ENCODE measurements at places on chromosomes 7 and 10.

DNA sequence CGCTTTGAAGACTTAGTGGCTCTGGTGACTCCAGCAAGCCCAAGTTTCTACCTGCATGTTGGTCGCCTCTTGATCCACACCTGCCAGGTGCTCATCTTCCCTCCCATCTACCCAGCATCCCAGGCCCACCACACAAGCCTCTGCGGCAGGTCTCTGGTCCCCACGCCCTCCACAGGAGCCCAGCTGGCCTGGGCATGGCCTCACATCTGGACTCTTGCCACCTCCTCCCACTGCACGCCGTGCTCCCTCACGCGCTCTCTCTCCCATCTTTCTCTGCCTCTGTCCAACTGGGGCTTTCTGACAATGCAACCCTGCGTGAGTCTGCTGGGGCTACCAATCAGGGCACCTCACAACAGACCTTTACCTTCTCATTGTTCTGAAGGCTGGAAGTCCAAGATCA is 50.2 kb upstream of the FGFR2 start:
- DNase-seq, result no peak

DNA sequence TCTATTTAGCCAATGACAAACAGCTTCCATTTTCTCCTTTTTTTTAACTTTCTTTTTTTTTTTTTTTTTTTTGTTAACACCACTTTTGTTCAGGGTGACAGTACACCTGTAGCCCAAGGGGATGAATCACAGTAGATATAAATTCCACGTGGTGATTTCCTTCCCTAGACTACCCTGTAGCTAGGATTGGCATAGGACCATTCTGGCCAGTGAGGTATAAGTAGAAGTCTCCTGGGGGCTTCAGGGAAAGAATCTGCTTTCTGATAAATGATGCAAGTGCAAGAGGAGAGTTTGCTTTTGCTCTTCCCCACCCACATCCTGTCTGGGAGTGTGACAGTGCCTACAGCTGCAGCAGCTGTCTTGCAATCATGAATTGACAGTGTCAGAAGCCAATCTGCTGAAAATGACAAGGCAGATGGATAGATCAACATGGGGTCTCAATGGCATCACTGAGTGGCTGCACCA is 63.2 kb upstream of the TOMM7 start:
- DNase-seq, result no peak

DNA sequence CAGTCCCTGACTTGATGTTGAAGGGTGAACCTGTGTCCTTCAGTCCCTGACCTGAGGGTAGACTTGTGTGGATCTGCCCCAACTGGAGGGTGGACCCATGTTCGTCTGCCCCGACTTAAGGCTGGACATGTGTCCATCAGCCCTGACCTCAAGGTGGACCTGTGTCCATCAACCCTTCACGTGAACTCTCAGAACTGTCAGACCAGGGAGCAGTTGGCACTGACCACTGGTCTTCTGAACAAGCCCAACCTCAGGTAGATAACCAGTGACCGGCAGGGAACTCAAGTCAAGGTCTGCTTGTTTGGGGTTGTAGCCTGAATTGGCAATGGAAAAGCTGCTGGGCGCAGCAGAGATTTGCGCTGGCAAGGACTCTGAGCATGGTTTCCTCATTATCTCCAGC is 96.5 kb downstream of the ADCY1 start:
- no peak for DNase-seq

- DNase-seq, result no peak
Measured at GRCh38 chr10:86970162-86970981, 2.1 kb downstream of the ADIRF start.

DNA sequence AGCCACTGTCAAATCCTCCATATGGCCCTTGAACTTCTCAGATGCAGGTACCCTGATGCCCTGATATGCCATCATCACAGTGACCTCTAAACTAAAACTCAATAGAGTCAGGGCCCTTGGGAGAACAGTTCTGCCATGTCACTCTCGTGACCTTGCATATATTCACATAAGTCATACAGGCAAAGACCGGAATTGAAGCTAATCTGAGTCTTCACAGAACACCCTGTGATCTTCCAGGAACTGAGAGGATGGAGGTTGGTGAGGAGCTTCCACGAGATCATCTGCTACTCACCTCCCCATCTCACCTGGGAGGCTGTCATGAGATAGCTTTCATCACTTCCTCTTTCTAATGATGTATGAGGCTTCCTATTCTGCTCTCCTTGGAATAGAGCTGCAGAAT is 228.7 kb upstream of the CCDC6 start:
- no peak for DNase-seq

- DNase-seq, result no peak
Measured at GRCh38 chr10:114647545-114648138, 10.4 kb downstream of the ABLIM1 start.

DNA sequence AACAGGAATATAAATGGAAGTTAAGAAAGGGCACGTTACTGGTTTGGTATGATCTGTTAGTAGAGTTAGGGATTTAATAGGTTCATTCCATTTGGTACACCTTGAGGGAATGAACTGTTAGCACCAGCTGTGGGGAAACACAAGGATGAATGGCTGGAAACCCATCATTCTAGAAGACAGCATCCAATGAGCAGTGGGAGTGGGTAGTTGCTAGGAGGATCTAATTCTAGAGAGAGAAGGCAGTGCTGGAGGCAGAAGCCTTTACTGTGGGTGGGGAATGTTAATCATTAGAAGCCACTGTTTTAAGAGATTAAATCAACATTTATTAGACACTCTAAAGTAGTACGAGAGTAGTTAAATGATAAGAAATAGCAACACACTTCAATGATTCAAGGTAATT is 15.5 kb upstream of the GPR15LG start:
- DNase-seq, result no peak

DNA sequence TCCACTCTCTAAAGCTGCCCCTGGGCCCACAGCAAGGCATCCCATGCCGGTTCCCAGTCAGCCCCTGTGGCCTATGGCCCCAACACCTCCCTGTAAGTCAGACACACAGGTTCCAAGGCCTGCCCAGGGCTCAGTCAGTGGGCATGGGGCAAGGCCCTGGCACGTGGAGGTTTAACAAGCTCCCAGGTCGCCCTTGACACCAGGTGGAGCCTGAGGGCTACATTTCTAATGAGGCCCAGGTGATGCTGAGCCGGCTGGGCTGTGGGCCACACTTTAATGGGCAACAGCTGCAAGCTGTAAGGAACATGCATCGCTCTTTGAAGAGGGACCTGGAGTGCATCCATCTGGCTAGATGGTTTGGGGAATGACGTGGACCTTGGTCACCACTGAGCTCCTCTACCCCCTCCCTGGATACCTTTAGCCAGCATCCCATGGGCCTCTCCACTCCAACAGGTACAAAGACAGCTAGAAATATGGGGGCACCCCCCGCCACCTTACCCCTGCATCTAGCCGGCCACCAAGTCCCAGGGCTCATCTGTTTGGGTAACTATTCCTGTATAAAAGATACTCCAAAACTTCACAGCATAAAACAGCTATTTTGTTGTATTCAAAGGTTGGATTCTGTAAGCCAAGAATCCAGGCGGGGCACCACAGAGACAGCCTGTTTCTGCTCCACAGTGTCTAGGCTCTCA is 122.5 kb downstream of the OAT start:
- DNase-seq, result peak; percentile 50

- no peak for DNase-seq
Measured at GRCh38 chr10:46077731-46078413, 31.8 kb upstream of the MSMB start.

DNA sequence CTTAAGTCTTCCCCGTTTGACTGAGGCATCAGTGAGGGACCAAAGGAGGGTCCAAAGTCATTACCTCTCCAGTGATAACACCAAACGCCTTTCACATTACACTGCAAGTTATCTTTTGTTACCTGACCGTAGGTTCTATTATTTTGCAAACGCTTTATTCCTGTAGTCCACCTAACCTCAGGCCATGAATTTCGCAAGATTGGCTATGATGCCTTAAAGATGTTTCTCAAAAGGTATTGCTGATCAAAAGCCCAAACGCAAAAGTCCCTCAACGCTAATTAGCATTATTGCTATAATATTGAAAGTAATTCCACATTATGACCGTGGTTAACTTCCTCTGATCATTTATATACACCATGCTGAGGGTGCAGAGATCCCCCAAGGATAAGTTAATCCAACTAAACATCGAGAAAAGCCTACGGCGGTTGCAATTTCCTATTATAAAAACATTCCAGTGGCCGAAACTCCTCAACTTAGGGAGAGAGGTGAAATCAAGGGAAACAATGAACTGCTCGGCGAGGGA is 649 bp downstream of the DNA2 start:
- no peak for DNase-seq

- DNase-seq, result no peak
Measured at GRCh38 chr10:97427571-97428179, 1.7 kb downstream of the PGAM1 start.

DNA sequence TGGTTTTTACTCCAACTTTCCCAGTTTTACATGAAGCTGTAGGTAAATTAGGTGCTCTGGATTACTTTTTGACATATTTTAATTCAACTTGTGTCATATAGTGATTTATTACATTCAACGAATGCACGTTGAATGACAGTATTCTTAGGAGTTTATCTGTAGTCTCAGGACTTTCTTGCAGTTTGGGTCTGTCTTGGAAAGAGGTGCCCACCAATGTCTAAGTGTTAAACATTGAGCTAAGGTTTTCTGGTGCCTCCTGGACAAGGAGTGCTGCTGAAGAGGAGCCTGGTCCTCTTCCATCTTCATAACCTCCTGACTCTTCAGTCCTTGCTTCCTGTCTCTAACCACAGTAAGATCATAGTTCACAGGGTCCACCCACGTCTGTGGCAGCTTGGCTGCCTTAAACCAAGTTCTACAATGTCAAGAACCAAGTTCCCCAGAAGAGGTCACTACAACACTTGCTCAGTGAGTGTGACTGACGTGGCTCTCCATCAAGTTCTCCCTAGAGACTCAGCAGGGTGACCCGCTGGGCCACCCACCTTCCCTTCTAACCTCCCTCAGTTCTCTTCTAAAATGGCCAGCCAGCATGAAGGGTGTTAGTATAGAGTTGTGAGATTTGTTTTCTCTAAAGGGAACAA is 6.1 kb downstream of the NPY start:
- DNase-seq, result peak; percentile 1

DNA sequence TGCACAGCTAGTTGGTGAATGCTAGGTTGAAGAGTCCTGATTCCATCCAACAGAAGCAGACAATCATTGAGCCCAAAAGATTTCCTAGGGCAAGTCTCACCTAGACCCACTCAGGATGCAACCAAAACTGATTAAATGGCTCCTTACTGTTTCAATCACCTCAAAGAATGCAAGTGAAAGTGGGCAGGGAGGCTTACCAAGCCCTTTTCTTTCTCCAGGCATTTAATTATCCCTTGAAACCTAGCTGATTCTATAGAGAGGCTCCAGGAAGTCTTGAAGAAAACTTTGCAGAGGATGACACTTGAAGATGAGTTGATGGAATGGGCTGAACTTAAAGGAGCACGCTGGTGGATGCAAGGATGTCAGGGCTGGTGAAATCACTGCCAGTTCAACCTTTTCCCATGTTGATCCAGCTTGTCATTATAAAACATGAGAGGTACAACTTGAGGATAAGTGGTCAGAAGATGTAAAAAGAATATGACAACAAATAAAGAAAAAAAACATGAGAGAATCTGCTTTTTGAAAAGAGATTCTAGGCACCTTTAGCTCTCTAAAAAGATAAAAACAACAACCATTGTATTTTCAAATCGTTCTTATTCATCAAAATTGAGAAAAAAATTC is 2.3 kb upstream of the ANKRD1 start:
- no peak for DNase-seq

- DNase-seq, result no peak
Measured at GRCh38 chr7:128378637-128379036, 17.1 kb upstream of the PRRT4 start.

- DNase-seq, result no peak
Measured at GRCh38 chr7:90708841-90709317, 112.8 kb downstream of the CDK14 start.

GRCh38 chr7:11751807-11752389 is 80.1 kb downstream of the THSD7A start:
- no peak for DNase-seq

- DNase-seq, result no peak
Measured at GRCh38 chr10:20058135-20058534, 241.9 kb downstream of the PLXDC2 start.

DNA sequence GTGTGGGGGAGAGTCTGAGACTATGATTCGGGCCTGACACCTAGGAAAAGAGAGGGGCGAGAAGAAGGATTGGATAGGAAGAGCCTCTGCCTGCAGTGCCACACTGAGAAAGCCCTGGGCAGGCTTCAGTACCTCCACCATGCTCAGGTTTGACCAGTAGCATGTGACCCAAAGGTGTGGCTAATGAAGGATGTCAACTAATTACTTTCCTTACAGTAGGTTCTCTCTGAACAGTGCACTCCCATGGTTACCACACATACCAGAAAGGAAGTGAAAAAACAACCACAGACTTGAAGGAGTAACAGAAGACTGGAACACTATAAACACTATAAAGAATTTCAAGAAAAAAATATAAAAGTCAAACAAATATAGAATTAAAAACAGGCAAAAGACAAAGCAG is 46.2 kb downstream of the SEM1 start:
- no peak for DNase-seq

DNA sequence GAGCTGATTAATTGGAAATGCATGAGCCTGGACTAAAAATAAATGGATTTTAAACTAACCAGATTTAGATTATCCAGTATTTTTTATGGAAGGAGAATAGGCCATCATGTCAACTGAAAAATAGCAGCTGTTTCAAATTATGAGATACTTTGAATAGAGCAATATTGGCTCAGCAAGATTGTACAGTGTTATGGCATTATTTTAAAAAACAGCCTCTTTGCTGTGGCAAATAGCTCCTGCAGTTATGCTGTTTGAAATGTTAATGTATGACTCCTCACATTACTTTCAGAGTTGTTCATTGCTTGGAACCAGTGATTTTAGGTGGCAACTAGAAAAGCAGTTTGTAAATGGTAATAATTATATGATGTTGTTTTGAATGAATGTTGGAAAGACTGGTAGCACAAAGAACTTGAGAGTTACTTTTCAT is 244.5 kb downstream of the KIAA1217 start:
- no peak for DNase-seq

GRCh38 chr10:119375574-119376272 is 166.8 kb downstream of the RGS10 start:
- DNase-seq, result no peak

- no peak for DNase-seq
Measured at GRCh38 chr7:85172530-85172941, 14.3 kb downstream of the SEMA3D start.

DNA sequence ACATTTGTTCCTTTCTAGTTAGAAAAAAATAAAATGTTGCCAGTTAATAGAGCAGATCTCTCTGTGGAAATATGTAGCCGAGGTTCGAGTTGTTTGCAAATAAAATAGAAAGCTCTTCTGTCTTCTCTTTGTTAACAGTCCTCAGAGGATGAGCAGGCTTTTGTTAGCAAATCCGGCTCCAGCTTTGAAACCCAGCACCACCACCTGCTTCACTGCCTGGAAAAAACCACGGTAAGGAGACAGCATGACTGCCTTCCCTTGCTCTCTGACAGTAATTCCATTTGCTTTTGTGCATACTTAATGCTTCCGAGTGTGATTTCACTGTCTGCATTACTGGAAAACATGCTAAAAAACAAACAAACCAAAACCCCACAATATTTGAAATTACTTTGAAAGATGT is 115.6 kb downstream of the TSPAN12 start:
- no peak for DNase-seq

Data from AG09309 (cell line).